ENCODE measurements at places on chromosomes 16 and 17. TPM values are rescaled to one million over a fixed set of nuclear protein-coding genes. Genes with fewer than 3 reads are reported as not detected.

Gene NTN3
- total RNA-seq, result 0.44 TPM

Gene TUFM
- 121 TPM for total RNA-seq

Gene WNT3
- total RNA-seq, result 5.0 TPM

DNA sequence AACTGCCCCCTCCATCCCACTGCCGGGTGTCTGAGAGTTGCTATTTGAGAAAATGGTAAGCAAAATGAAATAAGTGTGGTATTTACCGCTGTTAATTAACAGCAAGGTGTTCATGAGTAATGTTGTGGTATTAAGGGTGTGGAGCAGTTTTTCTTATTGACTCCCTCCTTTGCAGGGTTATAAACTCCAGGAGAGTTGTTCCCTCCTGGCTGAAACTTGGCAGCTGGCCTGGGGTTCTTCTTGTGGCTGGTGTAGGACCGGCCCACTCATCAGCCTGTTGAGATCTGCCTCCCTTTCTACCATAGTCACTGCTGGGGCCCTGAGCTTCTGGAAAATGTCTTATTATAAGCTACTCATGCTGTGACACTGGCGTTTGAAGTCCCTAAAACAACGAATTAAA, 128.6 kb downstream of the SOX9 start:
- DNase-seq, result no peak

DNA sequence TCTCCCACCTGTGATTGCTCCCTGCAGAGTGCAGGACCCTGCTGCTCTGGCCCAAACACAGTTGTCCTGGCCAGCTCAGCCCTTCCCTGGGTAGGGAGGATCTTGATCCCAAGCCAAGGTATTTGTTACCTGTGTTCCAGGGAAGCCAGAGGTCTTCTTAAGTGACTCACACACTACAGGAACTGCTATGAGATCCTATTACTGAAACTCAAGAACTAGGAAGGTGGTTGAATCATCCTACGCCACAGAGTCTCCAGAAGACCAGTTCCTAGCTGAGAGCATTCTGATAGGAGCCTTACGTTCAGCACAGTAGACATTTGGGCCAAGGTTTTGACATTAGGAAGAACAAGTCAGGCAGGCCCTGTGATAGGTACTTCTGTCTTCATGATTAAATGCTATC, 12.0 kb downstream of the CHST6 start:
- peak; percentile 92 for DNase-seq

GRCh38 chr16:54135361-54136275, 151.0 kb downstream of the IRX3 start:
- DNase-seq, result peak; percentile 73
